ENCODE measurements at places on chromosomes 1 and 21. TPM values are rescaled to one million over a fixed set of nuclear protein-coding genes. Genes with fewer than 3 reads are reported as not detected.

GRCh38 chr1:229689904-229690303 lies 63.9 kb downstream of the URB2 start:
- no peak for DNase-seq

- DNase-seq = no peak
Observed at GRCh38 chr1:246728311-246728710, 4.1 kb downstream of the SCCPDH start.

DNA sequence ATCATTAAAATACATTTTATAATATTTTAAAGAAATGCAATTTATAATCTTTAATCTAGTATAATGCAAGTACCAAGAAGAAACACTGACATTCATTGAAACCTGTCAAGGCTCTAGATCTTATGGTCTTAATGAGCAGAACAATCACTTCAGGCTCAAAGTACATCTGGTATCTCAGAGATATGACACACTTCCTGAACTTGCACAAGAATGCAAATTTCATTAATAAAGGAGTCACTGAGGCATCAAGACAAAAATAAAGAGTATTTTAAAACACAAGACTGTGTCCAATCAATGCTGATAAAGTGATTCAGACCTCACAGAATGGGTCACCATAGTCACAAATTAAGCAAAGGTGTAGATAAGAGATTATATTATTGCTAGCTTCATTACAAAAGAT lies 178.1 kb downstream of the AK5 start:
- no peak for DNase-seq

DNA sequence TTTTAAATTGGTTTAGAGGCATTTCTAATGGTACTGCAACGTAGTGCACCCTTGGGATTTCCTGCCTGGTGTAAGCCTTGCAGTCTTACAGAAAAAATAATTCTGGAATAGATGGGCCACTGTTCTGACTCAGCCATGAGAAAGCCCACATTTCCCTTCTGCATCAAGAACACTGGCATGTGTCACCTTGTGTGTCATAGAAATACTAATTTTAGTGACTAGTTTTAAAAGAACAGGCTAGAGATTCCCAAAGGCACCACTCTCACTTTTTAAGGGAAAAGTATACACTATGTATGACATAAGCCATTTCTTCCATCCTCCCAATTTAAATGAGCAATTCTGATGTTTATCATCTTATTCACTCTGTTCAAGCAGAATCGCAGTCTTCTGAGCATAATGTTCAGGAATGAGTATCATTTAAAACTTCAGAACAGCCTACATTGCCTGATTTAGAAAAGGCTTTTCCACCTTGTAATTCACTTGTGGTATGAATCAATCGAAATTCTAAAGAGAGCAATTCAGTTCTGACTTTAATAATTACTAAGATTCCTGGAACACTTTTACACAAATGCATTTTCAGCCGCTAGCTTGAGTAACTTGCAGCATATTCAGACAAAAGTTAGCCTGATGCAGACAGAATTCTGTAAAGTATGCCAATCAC lies 18.8 kb downstream of the RGS13 start:
- no peak for DNase-seq

DNA sequence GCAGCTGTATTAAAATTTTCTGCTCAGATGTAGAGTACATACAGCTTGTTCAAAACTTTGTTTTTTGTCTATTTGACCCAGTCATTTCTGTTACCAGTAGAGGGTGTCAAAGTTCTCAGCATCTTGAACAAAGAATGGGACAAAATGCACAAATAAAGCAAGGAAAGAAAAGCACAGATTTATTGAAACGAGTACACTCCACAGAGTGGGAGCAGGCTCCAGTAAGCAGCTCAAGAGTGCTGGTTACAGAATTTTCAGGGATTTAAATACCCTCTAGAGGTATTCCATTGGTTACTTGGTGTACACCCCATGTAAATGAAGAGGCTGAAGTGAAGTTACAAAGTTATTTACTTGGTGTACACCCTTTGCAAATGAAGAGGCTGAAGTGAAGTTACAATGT lies 8.9 kb upstream of the PRMT6 start:
- DNase-seq = no peak

DNA sequence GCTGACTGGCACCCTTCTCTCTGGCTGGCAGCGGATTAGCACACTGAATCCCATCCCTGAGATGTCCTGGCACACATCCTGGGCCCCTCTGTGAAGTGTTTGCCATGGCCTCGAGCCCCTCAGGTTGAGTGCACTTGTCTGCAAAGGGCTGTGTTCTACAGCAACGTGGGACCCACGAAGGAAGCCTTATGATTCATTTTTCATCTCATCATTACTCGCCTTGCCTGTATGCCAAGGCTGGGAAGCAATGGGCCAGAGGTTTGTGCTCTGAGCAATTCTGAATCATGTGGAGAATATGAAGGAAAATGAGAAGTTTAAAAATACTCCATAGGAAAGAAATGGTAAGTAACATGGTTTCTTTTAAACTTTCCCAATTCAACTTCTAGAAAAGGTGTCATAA lies 124.8 kb upstream of the LMO4 start:
- DNase-seq = no peak

GRCh38 chr21:20276954-20277353 lies 721.3 kb upstream of the NCAM2 start:
- DNase-seq = no peak

DNA sequence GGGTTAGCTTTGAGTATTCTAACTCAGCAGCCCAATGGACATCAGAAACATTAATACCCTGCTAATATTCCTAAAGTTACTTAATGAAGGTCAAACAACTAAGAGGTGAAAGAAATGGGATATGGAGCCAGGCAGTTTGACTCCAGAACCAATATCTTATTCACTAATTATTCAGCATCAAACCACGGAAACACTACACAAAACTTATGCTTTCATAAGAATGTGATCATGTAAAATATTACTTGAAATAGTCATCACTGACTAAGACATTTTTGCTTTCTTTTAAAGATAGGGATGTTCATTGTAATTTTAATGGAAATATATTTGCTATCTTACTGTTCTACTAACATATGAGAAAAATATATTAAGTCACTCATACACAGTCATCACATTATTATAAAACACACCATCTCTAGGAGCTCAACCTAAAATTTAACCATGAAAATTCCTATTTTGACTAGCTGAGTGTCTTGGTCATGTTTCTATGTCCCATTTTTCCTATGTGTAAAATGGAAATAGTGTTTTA lies 240.9 kb downstream of the KCTD3 start:
- no peak for DNase-seq

DNA sequence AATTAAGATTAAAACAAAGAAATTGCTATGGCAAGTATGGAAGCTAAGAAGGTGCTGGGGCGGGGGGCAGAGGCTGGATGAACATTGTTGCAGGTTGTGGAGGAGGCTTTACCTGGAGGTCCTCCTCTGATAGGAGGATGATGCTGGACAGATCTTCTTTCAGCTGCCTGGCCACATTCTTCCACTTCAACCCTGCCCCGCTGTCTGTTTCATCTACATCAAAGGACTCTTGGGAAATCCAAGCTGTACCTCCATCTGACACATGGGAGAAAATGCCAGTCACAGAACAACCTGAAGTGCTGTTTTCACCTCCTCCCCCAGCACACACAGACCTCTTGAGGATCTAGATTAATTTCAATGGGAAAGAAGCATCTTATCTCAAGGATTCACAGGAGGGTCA lies 5.3 kb downstream of the DFFA start:
- DNase-seq = no peak

GRCh38 chr1:199176713-199177112 lies 537.9 kb downstream of the PTPRC start:
- DNase-seq = no peak

GRCh38 chr1:32651461-32652073 lies 559 bp downstream of the RBBP4 start:
- no peak for DNase-seq

DNA sequence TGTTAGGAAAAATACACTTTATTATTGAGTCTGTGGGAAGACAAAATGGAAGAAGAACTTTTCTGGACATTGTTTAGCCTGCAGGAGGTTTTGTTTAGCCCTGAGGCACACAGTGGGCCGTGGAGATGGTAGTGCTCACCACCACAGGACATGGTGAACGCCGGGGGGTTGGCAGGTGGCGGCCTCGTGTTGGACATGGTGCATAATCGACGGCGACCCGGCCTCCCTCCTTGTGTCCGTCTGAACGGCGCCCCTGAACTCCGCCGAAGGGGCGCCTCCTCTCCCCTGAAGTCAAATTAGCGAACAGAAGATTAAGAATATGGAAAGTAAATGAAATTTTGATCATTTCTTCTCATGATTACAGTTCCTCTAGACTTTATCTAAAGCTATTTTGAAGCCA lies 126.4 kb downstream of the PCBP3 start:
- DNase-seq = no peak

GRCh38 chr1:114090738-114091505 lies 62.7 kb downstream of the SYT6 start:
- DNase-seq = no peak

GRCh38 chr21:35223480-35224156 lies 174.5 kb upstream of the RUNX1 start:
- DNase-seq = no peak

DNA sequence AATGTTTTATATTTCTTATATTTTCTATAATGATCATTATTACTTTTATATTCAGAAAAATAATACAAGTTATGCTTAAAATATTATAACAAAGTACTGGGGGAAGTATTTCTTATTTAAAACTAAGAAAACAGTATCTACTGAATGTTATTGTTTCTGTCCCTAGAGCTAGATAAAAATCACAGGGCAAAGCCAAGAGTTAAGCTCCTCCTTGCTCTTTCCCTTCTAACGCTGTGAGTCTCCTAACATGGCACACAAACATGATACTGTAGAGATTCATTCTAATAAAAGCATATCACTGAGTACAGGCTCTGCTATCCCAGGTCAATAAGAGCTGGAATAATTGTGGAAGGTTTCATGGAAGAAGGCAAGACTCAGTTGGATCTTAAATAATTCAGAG lies 53.4 kb downstream of the PTPN14 start:
- no peak for DNase-seq

DNA sequence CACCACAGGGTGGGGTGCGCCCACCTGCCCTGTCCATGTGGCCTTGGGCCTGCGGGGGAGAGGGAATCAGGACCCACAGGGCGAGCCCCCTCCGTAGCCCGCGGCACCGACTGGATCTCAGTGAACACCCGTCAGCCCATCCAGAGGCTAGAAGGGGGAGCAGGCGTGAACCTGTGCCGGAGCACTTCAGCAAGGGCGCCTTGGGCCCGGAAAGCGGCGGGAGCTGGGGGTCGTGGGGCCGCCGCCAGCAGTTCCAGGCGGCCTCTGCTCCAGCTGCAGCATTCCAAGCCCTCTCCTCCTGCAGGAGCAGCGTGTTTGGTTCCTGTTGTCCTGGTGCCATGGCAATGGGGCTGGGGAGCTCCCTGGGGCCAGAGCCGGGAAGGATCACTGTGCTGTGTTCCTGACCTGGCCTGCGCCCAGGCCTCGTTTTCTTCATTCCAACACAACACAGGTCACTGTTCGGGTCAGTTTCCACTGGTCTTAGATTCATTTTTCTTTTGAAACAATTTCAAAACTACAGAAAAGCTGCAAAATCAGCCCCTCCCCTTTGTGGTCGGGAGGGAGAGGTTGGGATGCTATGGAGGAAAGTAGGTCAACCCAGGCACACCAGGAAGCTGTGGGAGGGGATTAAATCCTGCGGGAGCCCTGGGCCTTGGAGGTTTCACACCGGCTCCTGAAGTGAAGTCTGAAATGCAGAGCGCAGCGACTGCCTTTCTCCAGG lies 18.8 kb downstream of the SLX9 start:
- peak; percentile 95 for DNase-seq

- DNase-seq = no peak
Observed at GRCh38 chr1:78799926-78800325, 150.3 kb downstream of the IFI44 start.

GRCh38 chr1:39573736-39574624 lies 2.6 kb downstream of the PABPC4 start:
- no peak for DNase-seq

- no peak for DNase-seq
Observed at GRCh38 chr1:204507317-204508105, 8.7 kb upstream of the MDM4 start.

DNA sequence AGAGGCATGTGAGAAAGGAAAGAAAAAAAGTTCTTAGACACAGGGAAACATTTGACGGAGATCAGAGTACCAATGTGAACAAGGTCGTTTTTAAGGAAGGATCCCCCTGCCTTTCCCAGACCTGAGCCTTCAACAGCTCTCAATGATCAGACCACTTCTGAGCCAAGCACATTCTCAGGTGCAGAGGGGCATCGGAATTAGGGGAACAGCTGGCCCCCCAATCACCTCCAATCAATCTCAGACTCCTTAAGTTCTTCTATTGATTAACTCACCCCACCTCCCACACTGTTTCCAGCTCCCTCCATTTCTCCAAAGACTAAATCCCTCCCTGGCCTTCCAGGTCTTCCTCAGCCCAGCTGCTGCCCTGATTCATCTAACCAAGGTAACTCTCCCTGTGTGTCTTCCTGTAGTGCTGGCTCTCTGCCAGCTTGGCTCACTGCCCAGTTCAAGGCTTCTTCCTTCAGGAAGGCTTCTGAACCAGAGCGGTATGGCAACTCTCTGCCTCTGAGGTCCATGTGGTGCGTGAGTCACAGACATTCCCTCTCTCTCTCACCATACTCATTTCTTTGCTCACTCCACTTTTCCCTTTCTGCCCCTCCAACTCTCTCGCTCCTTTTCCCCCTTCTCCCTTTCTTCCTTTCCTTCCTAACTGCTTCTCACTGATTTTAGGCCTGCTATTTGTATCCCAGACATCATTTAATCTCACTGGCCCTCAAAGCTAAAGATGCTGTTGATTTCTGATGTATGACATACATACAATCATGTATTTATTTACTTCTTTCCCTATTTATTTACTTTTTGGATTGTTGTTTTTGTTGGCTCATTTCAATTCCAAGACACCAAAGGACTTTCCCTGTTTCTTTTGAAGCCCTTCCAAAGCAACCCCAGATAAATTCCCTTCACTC lies 18.1 kb downstream of the CFAP45 start:
- peak; percentile 88 for DNase-seq

- DNase-seq = no peak
Observed at GRCh38 chr1:16083486-16083885, 10.0 kb upstream of the FAM131C start.

- DNase-seq = no peak
Observed at GRCh38 chr21:35420656-35421055, 371.6 kb upstream of the RUNX1 start.

DNA sequence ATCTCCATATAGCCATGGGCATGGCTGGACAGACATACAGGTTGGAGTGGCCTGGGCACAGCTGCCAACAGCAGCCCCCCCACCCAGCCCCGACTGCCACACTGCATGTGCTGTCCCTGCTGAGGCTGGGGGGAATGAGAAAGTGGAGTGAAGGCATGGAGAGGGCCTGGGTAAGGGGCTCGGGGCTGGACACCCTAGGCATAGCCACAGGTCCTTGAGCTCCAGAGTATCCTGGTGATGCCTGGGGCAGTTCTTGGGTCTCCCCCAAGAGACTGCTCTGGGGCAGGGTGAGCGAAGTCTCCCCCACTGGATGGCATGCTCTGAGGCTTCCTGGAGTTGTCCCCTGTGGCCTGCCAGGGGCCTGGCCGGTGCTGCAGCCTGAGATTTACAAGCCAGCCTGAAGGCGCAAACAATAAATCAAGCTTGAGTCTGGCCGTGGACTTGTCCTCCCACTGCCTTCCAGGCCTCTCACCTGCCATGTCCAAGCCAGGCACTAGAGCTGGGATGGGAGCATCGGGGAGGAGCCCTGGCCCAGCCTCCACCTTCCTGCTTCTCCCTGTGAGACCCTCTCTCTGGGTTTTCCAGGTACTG lies 53.6 kb downstream of the FOXO6 start:
- peak; percentile 2 for DNase-seq

SLC26A9 gene
- 28.7 TPM for total RNA-seq

ZNF695 gene
- 0.11 TPM for total RNA-seq

CHIA gene
- not detected for total RNA-seq

NOTCH2 gene
- total RNA-seq = 45.0 TPM

DEDD gene
- total RNA-seq = 29.1 TPM

PDPN gene
- total RNA-seq = 16.4 TPM

IBA57 gene
- 9.9 TPM for total RNA-seq

RGS8 gene
- not detected for total RNA-seq

KPRP gene
- total RNA-seq = not detected

All from right cardiac atrium (tissue), 5 donors.